ENCODE measurements at places on chromosomes 5 and 9.

- DNase-seq: no peak
Measured at GRCh38 chr5:167819406-167819805, 472.0 kb upstream of the WWC1 start.

- peak; percentile 61 for DNase-seq
Measured at GRCh38 chr9:137046088-137046787, at the start of gene NPDC1. NPDC1 (minus strand) TSS chr9:137046177; CDS start chr9:137045989, 188 bp downstream.

GRCh38 chr9:101711330-101711941 is 27.0 kb downstream of the GRIN3A start:
- no peak for DNase-seq

DNA sequence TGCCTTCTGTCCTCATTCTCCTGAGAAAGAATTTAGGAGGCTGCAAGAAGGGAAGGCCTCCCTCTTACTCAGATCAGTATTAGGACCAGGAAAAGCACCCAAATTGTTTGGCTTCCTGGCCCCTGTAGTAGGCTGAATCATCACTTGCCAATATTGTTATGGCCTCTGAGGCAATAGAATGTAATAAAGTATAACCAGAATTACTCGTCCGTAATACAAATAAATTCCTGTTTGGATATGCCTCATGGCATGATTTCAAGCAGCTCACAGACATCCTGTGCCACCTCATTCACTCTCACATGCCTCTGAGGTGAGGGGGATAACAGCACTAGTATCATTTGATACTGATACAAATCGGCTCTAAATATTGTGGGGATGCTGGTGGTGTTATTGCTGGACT is 427.3 kb downstream of the ISL1 start:
- DNase-seq: no peak

- DNase-seq: no peak
Measured at GRCh38 chr5:176812269-176813259, 2.2 kb downstream of the UNC5A start.

- no peak for DNase-seq
Measured at GRCh38 chr9:99241106-99241505, 19.0 kb downstream of the SEC61B start.

GRCh38 chr5:156329171-156329611 is 2.2 kb downstream of the SGCD start:
- no peak for DNase-seq

- no peak for DNase-seq
Measured at GRCh38 chr5:11153670-11154382, 392.8 kb upstream of the DAP start.

GRCh38 chr5:122195802-122196394 is 66.6 kb downstream of the ZNF474 start:
- DNase-seq: no peak

DNA sequence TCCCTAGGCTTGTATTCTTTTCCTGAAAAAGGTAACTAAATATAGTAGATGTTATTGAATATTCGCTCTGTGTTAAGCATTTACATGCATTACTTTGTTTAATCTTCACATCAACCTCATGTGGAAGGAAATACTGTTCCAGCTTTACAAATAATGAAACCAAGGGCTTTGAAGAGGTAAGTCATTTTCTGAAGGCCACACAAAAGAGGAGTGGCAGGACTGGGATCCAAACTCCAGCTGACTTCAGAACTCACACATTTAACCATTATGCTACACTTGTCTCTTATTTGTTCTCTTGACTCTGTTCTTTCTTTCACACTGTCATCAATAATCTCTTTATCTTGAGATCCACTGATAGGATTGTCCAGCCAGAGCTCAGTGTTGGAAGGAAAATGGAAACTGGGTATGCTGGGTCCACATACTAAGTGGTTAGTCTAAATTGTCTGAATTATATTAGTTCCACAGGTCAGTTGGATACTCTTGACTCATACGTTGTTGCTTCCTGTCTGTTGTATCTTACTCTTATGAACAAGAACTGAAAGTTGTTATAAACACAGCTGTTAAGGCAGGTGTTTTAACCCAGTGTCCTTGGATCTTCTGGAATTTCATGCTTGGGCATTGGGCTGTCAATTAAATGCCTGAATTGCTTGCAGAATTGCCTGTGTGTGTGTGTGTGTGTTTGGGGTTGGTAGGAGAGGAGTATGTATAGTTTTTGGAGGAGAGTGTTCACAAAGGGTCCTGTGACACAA is 65.6 kb downstream of the TLE4 start:
- DNase-seq: no peak

- DNase-seq: no peak
Measured at GRCh38 chr5:155408465-155408864, 394.9 kb downstream of the KIF4B start.

DNA sequence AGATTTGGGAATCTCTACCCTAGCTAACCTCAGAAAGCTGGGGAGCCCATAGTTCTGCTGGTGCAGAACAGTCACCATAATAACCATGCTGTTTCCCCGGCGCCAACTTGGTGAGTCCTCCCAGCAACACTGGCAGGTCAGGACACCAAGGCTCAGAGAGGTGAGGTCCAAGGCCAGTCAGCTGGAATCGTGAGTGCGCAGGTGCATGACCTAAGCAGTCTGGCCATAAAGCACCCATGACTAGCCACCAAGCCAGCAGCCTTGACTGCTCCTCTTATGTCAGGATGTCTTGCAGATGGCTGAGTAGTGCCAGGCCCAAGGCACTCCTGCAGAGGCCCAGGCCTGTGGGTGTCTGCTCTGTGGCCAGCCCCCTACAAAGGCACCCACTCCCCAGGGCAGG is 2.6 kb downstream of the RNF44 start:
- no peak for DNase-seq

DNA sequence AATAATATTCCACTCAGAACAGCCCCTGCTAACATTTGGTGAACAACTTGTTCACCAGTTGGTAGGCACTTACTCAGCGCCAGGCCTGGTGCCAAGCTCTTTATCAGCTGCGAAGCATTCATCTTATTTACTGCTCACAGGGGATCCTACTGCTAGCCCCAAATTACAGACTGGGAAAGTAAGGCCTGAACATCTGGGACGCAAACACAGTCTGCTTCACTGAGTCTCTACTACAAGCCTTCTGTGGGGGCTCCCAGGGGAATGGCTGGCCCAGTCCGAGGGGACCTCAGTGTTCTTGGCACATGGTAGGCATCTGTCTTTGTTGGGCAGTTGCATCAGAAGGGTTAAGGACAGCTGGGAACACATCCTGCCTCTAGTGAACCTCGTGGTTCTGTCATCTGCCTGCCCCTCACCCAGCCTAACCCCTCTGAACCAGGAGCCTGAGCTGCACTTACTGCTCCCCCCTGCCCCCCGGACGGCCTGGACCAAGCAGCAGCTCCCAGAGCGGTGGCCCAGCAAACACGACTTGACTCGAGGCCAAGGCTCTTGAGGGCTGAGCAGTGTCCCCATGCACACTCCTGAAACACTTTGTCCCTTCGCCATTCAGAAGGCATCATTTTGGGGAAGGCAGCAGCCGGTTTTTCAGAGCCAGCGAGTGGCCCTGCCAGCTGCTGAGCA is at the start of gene PHYHD1:
Gene PHYHD1 (plus strand): TSS at position 602 of the 678 bp plus-strand sequence. CDS start 1,342 bp downstream, outside the sequence.
- no peak for DNase-seq

GRCh38 chr9:90099262-90099963 is 494.6 kb downstream of the GADD45G start:
- no peak for DNase-seq

DNA sequence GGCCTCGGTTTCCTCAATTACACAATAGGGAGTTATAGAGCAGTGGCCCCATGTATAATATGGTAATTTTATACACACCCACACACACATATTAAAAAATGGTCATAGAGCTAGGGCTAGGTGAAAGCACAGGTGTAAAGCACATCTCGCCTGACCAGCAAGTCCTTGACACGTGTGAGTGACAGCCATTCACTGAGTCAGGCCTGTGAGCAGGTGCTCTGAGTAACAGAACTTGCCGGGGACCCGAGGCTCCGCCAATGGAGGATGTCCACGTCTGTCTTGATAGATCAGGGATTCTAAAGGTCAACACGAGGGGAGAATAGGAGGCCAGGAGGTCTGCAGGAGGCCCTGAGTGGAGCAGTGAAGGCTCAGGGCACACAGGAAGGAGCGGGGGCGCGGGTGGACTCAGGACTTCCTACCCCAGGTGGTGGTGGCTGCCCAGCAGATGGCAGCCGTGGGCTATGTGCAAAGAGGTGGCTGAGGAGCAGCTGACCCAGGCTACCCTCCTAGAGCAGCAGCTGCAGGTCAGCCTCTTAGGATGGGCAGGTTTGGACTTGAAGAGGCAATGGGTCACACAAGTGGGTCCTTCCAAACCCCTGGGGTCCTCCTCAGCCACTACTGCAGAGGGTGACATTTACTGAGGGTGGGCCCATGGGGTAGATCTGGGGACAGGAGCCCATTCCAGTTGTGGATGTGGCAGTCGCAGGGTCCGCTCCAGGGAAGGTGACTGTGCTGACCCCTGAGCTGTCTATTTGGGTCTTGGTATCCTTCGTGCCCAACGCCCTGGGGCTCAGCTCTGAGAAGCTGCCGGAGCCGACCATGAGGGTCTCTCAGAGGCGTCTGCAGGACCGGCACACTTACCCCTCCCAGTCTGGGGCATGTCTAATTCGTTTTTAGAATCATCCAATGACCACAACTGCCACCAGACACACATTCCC is 45.9 kb downstream of the PRRT1B start:
- DNase-seq: peak; percentile 56

GRCh38 chr9:94681508-94681907 is 42.2 kb upstream of the FBP1 start:
- DNase-seq: peak; percentile 22

DNA sequence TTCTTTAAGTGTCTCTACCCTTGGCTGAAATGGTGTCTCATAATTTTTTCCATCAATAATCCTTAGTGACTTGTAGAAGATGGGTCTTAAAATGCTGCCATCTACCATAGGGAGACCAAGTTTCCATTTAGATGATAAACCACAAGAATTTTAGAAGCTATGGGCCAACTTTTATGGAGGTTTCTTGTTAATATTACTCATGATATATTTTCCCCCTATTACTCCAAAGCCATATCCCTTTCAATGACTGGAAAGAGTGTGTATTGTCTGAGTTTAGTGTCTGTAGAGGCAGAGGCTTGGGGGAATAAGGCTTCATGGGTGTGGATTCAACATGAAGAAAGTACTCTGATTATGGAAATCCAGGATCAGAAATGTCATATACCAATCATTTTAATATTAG is 507.3 kb upstream of the TNC start:
- no peak for DNase-seq

- DNase-seq: no peak
Measured at GRCh38 chr5:95841914-95842812, 19.6 kb upstream of the GLRX start.

- no peak for DNase-seq
Measured at GRCh38 chr5:148469501-148469935, 85.8 kb downstream of the FBXO38 start.

DNA sequence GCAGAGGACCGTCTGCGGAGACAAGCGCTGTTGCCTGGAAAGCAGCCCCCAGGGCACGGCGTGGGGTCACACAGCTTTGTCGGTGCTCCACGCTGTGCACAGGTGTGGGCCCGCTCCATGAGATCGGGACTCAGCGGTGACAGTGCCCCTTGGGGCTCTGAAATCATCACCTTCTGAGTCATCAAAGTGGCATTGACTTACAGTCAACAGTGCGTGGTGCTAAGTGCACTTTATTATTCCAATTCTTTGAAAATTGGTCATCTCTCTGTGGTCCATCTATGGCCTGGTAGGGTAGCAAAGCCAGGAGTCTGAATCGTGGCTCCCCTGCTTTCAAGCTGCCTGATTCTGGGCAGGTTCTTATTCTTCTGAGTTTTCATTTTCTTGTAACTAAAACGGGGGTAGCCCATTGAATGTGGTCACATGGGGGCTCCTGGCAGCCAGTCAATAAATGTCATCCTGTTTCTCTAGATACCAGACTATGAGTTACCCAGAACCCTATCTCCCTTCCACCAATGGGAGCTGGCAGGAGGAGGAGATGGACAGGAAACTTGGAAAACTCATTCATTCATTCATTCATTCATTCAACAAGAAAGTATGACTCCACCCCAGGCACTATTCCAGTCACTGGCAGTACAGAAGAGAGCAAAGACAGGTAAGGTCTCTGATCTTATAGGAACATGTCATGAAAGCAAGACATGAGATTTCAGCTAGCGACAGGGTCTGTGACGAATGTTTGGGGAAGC is 20.3 kb upstream of the UNC5A start:
- no peak for DNase-seq

DNA sequence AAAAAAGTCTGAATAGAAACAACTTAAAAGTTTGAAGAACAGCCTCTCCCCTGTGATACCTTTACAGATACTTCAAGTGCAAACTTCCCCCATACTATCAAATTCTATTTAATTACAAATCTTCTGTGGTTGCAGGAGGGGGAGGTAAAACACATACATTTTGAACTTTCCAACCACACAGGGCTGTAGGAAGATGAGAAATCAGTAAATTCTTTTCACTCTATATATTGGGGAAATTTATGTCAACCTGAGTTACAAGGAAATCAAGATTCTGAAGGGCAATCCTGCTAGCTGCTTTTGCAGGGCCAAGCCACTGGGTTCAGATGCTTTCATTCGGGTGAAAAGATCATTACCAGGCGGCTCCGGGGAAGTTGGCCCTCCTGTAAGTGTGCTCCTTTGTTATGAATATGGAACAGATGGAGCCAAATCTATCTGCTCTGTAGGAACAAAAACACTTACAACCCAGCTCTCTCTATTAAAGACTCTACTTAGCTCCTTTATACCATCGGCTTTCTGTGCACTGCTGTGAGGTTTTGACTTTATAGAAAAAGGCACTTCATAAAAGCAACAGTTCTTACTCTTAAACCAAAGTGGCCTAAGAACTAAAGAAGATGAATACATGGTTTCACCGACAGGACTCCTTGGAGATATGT is 269.1 kb downstream of the EFNA5 start:
- DNase-seq: no peak

- DNase-seq: no peak
Measured at GRCh38 chr5:35313291-35313690, 83.0 kb upstream of the PRLR start.

GRCh38 chr9:71218774-71219173 is 97.4 kb upstream of the TRPM3 start:
- no peak for DNase-seq

DNA sequence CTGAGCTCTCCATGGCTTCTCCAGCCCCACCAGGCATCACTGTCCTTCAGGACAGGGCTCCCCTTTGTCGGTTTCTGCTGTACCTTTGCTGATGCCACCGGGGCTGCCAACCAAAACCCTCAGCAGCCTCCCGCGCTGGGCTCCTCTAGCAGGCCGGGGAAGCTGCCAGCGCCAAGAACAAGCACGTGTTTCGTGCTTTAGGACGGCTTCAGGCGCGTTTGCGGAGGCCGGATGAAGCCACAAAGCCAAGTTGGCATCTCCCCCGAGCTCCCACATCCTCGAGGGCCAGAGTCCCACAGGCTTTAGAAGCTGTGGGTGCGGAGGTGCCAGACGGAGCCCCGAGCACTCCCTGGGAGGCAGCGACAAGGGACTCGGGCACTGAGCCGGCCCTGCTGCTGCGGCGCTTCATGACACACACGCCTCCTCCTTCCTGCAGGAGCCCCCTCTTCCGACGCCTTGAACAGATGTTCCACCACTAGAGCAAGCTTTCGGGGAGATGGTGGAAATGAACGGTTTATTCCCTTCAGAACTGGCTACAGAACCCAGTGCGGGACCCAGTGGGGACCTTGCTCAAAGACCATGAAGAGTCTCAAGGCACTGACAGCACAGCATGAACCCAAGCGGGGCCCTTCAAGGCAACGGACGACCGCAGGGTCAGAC is 36.7 kb downstream of the SARDH start:
- DNase-seq: no peak

- DNase-seq: no peak
Measured at GRCh38 chr5:36740259-36740898, 134.0 kb downstream of the SLC1A3 start.

Measured in stimulated activated CD8-positive, alpha-beta memory T cell treated with anti-CD3 and anti-CD28 coated beads, Interleukin-12 subunit alpha, Interleukin-12 subunit beta, amount 100 ng/mL, for 1 hour (primary cell).